Neural crest cell (in vitro differentiated cells): ENCODE measurements at places on chromosomes 4 and X. TPM values are rescaled to one million over a fixed set of nuclear protein-coding genes. Genes with fewer than 3 reads are reported as not detected.

Gene CACNA1F
- total RNA-seq: 0.05 TPM in 1 of 2 replicates, not detected in the other

Gene SPINK2
- total RNA-seq: not detected in 2 replicates

DNA sequence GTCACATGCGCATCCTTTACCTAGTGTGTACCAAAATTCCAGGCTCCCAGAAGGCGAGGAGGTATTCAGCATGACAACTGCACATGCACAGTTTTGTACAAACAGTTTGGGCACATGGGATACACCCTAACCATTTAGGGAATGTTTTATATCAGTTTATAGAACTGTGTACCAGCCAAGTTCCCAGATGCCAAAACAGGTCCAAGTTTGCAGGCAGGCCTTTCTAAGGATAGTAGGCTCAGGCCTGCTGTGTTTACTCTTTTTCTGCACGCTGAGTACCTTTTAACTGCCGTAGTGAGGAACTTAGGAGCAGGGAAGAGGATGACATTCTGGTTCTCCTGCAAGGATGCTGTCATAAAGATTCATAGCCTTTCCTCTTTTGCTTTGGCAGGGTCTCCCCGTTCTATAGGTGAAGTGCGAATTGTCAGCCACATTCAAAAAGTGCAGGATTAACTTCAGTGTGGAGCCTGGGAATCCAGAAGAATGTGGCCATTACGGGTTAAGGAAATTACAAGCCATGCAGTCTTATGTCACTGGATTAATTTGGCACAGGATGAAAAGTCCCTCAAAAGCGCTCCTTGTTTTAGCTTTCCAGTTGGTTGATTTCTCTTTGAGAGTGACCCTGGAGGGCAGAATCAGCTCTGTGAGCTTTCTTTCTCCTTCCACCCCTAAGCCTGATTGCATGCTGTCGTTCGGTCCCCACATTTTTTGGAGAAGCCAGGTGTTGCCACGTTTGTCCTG is 259.8 kb downstream of the ARHGAP10 start:
- H3K27ac ChIP-seq: peak overlapping the region; percentile 35
- no peak for DNase-seq
- no peaks in the 10 kb centered on the region for H3K27me3 ChIP-seq
- H3K4me1 ChIP-seq: peaks cover 12% of the 10 kb centered on the region
- H3K4me3 ChIP-seq: no peak overlapping the region

DNA sequence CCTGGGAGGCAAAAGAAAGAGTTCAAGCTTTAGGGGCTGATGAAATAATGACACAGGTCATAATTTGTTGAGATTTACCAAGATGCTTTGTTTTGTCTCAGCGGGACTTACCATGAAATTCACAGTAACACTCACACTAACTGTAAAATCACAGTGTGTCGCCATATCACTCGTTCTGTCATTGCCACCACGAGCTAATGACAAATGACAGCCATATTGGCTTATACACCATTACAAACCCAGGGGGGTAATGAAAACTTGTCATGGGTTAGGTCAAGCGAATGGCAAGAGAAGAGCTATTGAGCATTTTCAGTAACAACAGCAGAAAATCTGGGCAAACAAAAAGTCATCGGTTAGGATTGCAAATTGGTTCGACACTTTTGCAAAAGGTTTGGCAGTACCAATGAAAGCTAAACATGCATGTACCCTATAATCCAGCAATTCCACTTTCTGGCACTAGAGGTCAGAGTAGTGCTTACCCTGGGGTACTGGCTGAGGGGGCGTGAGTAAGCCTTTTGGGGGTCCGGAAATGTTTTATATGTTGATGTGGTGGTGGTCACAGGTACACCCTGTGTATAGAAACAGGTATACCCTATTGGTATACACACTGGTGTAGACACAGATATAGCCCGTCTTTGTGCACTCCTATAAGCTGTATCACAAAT is 83.9 kb upstream of the RAI2 start:
- H3K4me3 ChIP-seq: no peak overlapping the region
- H3K27me3 ChIP-seq: no peaks in the 10 kb centered on the region
- no peaks in the 10 kb centered on the region for H3K4me1 ChIP-seq
- H3K27ac ChIP-seq: no peak overlapping the region
- H3K36me3 ChIP-seq: peaks cover 2% of the 10 kb centered on the region
